ENCODE measurements at places on chromosomes 4 and X. TPM values are rescaled to one million over a fixed set of nuclear protein-coding genes. Genes with fewer than 3 reads are reported as not detected.

DNA sequence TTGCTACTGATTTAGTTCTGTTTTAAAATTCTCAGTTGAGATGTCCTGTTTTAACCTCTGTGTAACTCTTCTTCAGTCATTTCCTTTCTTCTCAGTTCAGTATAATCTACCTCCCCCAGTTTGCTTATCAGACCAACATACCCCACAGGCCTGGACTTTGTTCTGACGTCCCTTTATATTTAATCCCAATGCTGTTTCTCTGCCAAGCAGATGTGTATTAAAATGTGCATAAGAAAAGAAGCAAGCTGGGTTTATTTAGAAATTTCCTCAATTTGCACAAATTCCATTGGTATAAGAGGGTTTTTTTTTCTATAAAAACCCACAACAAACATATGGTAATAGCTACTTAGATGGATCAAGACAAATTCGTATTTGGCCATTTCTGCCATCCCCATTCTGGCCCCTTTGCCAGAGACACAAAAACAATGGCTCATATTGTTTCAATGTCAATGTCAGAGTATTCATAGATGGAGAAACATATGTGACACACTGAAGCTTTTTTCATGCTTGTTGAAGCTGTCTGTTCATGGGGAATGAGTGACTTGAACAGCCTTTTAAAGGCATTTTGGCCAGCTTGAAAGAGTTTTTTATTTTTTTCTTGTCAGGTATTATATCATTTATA is 24.5 kb downstream of the HCCS start:
- no peak for DNase-seq

DNA sequence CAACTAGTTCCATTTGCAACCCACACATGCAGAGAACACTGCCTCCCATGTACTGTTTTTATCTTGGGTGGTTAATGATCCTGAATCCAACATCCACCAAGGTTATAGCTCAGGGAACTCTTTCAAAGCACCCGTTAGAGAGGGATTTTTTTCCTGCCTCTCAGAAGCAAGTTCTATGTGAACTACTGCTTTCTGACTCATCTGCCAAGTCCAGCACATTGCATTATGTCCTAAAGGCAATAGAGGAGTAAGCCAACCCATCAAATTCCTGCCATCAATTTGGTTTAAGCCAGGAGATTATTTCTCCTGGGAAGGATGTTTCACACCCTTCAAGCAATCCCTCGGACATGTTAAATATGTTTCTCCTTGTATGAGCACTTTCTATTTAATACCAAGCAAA is 334.5 kb downstream of the GASK1B start:
- no peak for DNase-seq

PAGE5 gene
- not detected for total RNA-seq

CXCL10 gene
- not detected for total RNA-seq

HAND2 gene
- total RNA-seq = 31.3 TPM

All from fibroblast of the aortic adventitia (primary cell).